HFFc6 (cell line): ENCODE measurements at places on chromosomes 12 and 14.

- no peak for DNase-seq
Observed at GRCh38 chr12:122980183-122981035, at the start of gene ARL6IP4. ARL6IP4 (plus strand) TSS chr12:122980681; CDS start chr12:122981140, 459 bp downstream.

DNA sequence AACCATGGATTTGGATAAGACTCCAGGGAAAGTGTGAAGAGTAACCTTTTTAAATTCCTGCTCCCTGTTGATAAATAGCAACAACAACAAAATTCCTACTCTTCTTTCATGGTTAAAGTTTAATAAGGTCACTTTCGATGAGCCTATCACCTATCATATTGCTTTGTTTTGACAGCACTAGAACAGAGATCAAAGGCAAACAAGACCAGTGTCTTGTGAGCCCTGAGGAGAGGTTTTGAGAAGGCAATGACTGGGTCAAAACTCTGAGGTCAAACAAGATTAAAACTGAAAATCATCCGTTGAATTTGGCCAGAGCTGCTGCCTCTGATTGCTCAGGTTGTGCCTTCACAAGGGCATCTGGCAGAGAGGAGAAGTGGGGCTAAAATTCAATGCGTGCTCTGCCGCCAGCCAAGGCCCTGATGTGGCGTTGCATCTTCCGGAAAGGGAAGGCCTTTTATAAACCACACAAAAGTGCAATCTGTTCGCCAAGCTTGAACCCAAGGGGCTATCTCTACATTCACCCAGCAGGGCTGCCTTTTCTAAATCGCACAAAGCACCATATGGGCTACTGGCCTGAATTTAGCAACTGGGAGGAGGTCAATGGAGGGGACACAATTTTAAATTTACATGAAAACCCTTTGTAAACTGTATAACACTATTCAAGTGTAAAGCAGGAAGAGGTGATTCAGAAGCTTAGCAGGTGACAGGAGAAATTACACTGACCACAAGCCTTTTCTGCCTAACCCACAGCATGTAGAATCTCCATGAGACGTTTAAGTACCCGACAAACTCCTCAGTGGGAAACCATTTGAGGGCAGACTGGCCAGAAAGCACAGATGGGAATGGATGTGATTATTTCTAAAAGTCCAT, 140.8 kb downstream of the DAD1 start:
- DNase-seq: no peak

DNA sequence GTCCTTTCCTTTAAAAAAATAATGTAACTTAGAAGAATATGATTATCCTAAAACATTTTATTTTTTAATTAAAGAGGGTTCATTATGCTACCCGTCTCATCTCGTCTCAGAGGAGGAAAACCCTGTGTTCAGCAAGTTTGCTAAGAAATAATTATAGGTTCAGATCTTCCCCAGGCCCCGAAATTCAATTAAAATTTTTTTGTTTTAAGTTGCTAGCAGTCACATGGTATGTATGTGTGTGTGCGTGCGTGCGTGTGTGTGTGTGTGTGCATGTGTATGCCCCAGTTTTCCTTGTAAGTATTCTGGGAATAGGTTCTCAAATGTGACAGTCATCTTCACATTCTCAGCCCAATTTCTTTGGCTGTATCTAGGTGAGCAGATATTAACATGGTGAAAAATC, 86.6 kb upstream of the HOXC13 start:
- no peak for DNase-seq

GRCh38 chr12:53223389-53224060, 8.5 kb downstream of the RARG start:
- DNase-seq: no peak

GRCh38 chr12:32777159-32777558, 21.5 kb upstream of the YARS2 start:
- DNase-seq: no peak

GRCh38 chr12:109573914-109574244, 285 bp downstream of the MVK start:
- no peak for DNase-seq

- DNase-seq: no peak
Observed at GRCh38 chr14:99726538-99727095, 42.5 kb downstream of the CYP46A1 start.

- DNase-seq: peak; percentile 30
Observed at GRCh38 chr14:68527329-68527851, 265.5 kb downstream of the ZFP36L1 start.

- peak; percentile 30 for DNase-seq
Observed at GRCh38 chr12:59808317-59808910, 212.6 kb downstream of the SLC16A7 start.
